Activated CD4-positive, alpha-beta T cell treated with anti-CD3 and anti-CD28 coated beads for 48 hours (primary cell): ENCODE measurements at places on chromosomes 4 and X.
A peak's percentile ranks its signal among the peaks of the same experiment; 100 is the strongest.

GRCh38 chr4:127400276-127400675 lies 232.5 kb upstream of the INTU start:
- DNase-seq: no peak

DNA sequence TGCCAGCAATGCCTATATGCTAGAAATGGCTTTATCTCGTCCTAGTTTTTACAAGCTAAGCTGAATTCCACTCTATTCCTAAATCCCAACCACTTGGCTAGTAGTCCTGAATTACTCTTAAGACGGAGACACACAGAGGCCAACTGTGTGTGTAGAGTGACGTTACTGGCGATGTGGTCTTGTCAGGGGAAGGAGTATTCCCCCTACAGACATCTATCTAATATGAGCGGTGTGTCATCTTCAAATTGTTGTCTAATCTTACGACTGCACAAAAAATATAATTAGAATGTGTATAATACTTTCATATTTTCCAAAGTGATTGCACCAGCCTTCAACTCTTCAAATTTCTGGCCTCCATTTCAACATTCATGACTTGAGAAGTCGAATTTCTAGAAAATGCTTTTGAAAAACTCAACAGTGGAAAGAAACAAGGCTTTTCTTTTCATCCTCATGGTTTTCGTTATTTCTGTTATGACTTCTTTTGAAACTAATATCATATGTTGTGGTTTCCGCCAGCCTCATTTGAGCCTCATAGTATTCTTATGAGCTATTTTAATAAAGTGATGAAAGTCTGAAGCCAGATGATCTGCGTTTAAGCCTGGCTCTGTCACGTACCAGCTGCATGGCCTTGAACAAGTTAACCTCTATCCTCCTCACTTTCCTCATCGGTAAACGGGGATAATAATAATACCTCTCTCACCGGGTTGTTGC lies 132.3 kb downstream of the SOWAHB start:
- no peak for DNase-seq

DNA sequence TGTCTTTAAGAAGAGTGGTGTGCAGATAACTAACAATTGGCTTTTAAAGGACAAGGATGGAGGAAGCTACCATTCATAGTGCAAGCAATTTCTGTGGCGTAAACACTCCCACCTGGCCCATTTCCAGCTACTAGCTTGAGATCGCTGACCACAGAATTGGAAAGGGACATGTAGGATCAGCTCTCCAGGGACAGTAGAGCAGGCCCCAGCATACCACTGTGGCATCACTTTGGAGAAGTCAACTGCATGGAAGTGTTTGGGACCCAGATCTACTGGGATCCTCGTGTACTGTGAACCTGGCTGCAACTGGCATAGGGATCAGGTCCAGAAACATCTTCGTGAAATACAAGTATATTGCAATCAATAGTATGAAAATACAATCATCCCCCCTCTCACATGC lies 515.0 kb downstream of the INPP4B start:
- no peak for DNase-seq

- DNase-seq: no peak
These were observed 93.3 kb downstream of the TTC29 start for GRCh38 chr4:146852360-146852759.

- no peak for DNase-seq
These were observed 156.3 kb downstream of the SOWAHB start for GRCh38 chr4:76741663-76742020.

- no peak for DNase-seq
These were observed 12.8 kb upstream of the SCARB2 start for GRCh38 chr4:76226418-76226817.

GRCh38 chrX:100635989-100636320 lies 651 bp downstream of the TSPAN6 start:
- no peak for DNase-seq

DNA sequence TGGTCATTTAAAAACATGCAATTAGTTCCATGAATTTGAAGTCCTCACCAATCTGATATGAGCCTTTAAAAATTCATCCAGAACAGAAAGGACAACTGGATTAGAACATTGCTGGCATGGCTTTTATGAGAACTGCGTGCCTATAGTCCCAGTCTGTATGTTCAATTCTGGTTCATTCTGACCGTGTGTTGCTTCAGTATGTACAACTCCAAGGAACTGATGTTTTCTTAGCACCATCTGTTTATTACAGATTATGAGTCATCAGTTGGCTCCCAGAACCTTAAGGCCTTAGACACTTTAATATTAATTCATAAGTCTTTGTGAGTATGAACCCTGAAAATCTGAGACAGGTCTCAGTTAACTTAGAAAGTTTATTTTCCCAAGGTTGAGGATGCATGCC lies 115.0 kb downstream of the CEP44 start:
- no peak for DNase-seq

DNA sequence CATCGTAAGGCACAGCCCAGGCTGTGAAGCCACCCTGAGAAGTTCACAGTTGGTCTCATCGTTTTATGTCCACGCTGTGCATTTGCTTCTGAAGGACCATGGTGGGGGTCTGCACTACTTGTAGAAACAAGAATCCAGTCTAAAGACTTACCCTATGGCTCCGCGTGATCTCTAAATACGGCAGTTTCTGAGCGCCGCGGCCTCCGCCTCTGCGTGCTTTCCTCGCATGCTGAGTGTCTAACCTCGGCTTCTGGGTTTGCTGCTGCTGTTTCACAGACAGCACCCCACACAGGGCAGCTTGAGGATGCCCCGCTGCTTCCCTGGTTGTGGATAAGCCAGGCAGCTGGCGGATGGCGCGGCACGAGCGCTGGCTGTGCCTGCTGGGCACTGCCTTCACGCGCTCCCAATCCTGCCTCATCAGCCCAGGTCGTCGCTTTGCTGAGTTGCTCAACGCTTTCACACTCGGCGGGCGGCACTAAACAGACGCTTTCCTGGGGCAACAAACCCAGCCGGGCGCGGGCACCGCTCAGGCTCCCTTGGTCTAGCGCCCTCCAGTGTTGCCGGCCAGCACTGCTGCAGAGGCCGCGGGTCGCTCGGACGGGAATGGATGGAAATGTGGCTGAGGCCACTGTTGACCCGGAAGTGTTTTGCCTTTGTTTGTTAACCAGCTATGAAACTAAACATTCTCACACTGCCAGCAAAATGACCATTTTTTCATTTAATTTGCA lies 39.2 kb downstream of the FGFRL1 start:
- DNase-seq: no peak

DNA sequence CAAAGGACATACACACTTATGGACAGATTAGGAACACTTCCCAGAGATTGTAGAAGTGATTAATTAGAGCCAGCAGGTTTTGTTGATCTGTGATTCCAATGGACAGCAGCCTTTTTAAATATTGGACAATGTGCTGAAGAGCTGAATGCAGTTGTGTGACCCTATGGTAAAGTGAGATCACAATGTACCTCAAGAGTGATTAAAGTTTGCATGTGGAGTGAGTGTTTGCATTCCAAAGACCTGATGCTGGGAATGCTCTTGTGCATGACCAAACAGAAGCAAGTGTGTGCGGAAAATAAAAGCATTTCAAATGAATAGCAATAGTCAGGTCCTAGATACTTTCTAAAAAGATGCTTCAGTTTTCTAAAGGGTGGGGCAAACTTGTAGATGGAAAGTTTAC lies 154.1 kb downstream of the BANK1 start:
- DNase-seq: no peak

GRCh38 chrX:13936521-13937225 lies 93.0 kb downstream of the GEMIN8 start:
- DNase-seq: no peak

DNA sequence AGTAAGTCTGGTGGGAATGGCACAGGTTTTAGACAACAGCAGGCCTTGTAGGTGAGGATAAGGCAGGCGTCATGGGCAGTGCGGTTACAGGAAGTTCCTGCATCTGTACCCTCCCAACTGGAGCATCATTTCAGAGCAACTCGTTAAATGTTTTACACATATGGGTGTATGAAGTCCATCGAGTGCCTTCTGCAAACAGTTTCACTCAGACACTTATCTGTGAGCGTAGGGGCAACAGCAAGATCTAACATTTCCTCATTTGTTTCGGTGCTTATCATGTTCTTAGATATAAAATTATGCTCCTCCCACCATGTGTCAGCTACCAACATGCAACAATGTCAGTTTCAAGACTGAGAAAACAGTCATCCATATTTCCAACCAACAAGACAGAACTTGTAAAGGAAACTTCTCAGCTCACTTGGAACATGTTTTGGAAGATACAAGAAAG lies 69.9 kb downstream of the ELOVL6 start:
- DNase-seq: no peak

DNA sequence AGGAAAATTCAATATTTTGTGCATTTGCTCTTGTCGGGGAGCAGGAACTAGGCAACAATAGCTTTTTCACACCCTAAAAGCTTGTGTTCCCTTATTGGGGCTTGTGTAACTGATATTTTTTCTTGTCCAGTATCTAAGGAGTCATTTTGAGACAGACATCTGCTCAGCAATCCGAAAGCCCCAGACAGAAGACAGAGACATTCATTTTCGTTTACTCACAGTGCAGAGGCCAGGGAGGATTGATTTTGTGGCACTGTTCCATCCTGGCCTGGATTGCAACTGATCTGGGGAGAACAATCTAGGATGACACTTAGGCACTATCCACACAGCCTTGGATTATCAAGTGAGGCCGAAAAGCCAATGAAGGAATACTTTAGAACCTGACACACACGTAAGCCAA lies 27.4 kb upstream of the PLAC1 start:
- no peak for DNase-seq

DNA sequence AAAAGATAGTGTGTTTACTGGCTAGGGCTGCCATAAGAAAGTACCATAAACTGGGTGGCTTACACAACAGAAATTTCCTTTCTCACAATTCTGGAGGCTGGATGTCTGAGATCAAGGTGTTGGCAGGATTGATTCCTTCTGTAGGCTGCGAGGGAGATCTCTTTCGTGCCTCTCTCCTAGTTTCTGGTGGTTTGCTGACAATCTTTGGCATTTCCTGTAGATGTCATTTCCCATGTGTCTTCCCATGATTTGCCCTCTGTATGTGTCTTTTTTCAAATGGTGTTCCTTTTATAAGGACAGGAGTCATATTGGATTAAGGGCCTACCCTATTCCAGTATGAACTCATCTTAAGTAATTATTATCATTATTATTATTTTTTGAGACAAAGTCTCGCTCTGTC lies 27.9 kb upstream of the LCORL start:
- no peak for DNase-seq

- no peak for DNase-seq
These were observed 2.2 kb upstream of the C4orf36 start for GRCh38 chr4:86894455-86894854.

- no peak for DNase-seq
These were observed 31.3 kb upstream of the ETNPPL start for GRCh38 chr4:108794136-108794535.

DNA sequence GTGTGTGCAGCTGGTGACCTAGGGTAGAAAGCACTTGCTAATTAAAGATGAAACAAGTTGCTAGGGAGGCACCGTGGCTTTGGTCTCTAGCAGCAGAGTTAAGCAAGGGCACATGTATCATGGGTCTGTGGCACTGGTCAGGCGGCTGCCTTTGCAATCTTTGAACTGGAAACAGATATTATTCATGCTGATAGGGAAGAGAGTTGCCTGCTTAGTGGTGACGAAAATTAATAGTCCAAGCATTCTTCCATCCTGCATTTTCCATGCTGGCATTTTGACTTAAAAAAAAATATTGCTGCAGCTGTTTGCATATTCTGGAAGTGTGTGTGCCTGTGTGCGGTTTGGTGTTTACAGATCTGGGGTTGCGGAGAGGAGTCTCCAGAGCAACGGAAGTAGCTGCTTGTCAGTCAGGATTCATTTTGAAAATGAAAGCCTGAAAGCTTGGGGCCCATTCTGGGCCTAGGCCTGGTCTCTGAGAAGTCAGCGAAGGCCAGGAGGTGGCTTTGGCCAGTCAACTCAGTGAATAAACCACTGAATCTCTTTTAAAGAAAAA lies 2.3 kb upstream of the SOWAHD start:
- peak; percentile 64 for DNase-seq

DNA sequence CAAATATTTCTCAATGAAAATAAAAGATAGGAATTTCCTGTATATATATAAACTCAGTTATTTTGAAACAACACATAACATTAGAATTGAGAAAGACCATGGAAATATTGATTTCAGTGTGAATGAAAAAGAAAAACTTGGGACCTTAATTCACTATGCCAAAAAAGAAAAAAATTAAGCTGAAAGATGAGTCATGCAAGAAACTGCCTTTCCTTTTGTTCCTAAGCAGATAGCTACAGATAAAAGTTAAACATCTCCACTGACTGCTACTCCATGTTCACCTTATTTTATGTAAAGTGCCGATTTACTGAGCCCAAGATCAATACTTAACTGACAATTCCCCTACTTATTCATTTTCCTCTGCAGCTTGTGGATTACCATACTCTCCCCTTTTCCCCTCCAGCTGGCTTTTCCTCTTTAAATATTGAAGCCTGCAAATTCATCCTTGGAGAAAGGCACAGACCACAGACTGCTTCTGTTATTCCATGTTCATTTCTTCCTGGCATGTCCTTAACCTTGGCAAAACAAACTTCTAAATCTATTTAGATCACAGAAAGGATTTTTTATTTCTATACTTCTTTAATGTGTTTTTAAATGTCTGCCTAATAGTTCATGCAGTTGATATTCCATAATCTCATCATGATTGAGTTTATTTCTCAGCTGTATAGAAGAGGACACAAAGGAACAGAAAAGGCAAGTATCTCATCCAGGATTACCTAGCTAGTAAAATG lies 40.5 kb upstream of the YTHDC1 start:
- no peak for DNase-seq

DNA sequence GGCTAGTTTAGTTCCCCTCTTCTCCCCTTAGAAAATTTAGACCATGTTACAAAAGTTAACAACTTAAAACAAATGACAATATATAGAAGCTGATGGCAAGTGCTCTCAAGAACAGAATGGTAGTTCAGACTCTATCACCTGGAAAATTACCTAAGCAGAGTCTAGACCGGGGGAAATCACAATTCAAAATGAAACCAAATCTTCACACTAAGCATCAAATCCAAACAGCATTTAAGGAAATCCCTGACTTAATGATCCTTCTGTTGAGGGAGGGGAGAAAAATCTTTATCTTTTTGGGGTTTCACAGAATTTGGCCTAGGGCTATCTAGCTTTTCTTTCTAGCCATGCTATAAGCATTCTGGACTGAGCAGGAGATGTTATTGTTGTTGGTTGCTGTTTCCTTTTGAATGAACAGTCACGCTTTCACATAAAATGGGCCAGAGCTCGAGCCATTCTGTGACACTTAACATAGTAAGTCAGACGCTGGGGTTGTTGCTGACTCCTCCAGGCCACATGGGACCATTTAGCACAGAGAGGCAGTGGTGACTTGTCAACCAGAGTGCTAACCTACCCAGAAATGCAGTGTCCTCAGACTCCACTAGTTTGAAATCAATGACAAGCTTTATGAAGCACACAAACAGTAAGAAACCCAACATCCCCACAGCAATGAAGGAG lies 16.0 kb upstream of the LSM6 start:
- DNase-seq: no peak
